ENCODE measurements at places on chromosomes 12 and 14.

DNA sequence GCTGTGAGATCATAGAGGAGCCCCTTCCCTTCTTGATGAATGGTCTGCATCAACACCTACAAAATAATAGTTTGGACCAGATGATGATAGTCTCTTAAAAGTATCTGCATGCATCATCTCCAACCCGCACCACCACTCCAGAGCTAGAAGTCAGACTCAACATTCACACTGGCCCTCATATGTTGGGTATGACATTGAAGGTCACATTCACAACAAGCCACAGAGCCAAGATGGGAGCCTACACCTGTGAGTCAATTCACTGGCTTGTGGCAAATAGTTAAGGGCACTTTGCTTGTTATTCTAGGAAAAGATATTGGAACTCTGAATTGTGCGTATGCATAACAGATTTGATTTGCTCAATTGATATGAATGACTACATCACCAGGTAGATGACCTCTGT is 1197.9 kb downstream of the VRK1 start:
- no peak for DNase-seq

GRCh38 chr12:76470028-76470939 is 89.3 kb downstream of the OSBPL8 start:
- peak; percentile 51 for DNase-seq

DNA sequence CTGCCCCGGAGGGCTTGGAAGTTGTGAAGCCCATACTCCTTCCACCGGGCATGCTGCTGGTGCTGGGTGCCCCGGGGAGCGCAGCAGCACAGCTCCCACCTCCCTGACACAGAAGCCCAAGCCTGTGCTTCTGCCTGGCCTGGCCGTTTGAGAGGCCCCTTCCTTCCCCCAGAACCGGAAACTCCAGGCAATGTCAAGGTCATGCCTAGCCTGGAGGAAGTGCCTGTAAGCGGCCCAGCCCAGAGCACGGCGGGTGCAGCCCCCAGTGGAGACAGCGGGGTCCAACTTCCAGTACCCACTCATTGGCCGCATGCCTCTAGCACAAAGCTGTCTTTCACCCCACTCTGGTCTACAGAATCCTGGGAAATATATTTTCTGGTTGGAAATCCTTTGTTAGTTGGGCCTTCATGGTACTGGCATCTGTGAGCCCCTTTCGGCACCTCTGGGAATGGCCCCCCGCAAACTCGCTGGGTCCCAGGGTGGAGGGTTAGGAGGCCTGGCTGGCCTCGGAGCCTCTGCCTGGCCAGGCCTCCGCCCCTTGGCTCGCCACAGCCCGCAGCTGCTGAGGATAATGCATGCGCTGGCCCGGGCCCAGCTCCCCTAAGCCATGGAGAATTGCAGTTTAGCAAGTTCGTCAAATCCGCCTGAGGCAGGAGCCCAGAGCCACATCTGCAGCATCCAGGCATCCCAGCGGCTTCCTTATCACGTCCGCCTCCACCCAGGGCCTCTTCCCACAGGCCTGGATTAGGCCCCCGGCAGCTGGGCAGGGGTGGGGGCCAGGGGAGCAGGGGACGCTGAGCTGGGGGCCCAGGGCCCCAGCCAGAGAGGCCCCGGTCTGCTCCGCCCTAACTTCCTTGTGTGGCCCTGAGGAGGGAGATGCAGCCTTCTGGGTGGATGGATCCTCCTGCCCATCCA is 48.9 kb upstream of the DLK1 start:
- DNase-seq: peak; percentile 24

DNA sequence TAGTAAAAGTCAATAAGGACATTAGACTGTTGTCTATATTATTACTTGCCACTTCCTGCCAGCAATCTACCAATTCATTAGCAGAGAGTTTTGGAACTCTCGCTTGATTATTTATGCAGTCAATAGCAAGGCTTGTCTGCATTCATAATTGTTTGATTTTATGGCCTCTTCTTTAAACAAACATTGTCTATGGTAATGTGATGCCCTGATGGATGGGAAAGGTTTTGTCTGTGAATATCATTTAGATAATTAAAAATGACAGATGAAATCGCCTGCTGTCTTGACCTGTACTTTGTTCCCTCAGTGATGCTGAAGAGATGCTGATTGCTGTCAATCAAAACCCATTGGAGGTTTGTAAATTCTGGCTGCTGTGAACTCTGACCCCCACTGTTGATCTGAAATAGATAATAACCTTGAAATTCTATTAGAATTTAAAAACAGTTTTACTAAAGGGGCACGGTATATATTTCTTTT is 455.3 kb downstream of the NPAS3 start:
- DNase-seq: no peak

- DNase-seq: no peak
These were observed 41.8 kb downstream of the ARF6 start for GRCh38 chr14:49934646-49935045.

- peak; percentile 68 for DNase-seq
These were observed 106.8 kb downstream of the ZFC3H1 start for GRCh38 chr12:71556875-71557274.

DNA sequence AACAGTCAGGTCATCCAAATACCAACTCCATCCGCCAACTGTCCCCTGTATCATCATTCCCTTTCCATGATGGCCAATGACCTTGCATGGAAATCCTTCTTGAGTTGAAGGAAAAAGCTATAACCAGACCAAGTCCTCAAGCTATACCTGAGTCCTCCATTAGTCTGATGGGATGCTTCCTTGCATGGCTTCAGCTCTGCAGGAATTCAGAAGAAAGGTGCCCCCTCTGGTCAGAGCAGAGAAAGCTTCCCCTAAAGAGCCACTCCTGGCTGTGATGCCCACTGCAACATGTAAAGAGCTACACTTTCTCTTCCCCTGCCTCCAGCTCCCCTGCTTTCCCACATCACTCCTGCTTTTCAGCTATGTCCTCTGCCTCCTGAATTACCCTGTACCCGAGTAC is 43.1 kb upstream of the FKBP4 start:
- no peak for DNase-seq

DNA sequence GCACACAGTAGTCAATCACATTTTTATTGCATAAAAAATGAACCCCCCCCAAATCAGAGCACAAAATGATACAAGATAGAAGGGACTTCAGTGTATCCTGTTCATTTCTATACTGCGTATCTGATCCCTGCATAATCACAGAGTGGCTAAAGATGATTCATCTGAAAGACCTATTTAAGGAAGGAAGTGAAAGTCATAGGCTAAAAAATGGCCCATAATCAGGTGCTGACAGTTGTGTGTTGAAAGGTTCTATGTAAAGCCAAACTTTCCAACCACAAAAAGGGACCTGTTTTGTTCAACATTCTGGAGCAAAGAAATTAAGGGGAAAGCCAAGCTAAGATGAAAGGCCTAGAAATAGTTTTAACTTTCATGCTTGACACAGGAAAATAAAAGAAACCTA is 147.8 kb upstream of the ATP2B1 start:
- no peak for DNase-seq

DNA sequence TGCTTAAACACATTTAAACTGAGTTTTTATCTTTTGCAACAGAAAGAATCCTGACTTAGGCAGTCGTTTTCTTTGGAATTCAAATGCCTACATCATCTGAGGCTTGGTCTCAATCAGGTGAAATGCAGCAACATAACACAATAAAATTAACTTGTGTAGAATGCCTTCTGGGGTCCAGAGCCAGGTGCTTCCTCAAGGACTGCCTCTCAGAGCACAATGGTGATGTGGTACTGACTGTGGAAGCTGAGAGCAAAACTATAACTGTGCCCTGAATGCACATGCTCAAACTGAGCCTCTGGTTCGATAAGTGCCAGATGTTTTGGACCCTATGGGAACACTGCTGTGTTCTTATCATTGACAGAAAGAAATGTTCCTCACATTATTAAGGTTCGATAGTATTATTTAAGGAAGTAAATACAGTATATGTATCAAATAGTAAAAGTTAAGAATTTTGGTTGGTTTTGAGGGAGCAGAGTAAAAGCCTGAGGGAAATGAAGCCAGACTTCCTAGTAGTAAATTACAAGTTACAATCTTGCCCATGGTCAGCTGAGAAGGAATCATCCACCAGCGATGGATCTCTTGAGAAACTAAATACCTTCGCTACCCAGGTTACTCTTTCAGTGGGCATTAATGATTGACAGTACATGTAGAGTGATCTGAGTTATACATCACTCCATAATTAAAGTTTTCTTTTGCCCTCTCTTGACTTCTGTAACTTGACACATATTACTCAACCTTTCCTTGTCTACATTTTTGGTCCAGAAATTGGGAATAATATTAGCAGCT is 122.9 kb upstream of the ATP2B1 start:
- DNase-seq: no peak

DNA sequence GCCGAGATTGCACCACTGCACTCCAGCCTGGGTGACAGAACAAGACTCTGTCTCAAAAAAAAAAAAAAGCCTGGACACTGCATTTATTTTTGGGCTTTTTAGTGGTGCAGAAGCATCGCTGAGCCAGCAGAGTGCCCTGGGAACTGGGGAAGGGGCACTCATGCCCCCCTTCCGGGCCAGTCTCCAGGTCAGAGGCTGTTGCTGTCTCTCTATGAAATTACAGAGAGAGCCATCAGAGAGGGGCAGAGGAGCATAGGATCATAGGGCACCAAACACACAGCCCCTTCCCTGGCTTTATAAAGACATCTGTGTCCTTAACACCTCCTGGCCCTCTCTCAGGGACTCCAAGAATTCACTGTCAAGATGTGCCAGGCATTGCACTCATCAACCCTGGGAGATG is 195.8 kb downstream of the CALM1 start:
- no peak for DNase-seq

DNA sequence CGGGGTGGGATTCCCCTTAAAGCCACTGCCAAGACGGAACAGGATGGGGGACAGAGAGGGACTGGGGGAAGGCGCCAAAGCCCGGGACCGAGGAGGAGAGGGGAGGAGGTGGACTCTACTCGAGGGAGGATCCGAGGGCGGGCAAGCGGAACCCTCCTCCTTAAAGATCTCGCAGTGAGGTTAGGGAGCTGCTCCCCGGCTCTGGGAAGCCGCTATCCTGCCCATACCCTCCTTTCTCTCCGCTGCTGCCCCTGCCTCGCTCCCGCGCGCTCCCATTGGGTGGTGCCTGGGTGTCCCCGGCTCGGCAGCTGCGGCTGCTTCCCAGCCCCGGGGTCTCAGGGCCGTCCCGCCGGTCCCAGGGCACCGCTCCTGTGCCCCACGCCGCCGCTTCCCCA is 16.4 kb downstream of the KRT18 start:
- DNase-seq: no peak

GRCh38 chr14:106586098-106586704 is 1059.8 kb downstream of the TMEM121 start:
- DNase-seq: no peak

DNA sequence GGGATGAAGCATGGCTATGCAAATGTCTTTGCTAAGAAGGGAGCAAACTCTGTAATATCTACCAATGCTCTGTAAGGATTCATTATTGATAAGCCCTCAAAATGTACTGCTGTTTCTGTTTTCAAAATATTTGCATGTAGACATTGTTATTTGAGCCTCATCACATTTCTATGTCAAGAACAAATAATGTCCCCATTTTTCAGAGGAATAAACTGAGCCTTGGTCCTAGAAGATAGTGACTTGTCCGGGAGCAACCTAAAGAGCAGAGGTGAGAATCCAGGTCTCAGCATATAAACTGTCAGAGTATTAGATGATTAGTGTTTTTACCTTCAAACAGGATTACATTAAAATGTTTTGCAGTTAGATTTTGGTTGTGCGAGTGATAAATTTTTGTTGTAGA is 125.5 kb upstream of the SRRM4 start:
- no peak for DNase-seq

DNA sequence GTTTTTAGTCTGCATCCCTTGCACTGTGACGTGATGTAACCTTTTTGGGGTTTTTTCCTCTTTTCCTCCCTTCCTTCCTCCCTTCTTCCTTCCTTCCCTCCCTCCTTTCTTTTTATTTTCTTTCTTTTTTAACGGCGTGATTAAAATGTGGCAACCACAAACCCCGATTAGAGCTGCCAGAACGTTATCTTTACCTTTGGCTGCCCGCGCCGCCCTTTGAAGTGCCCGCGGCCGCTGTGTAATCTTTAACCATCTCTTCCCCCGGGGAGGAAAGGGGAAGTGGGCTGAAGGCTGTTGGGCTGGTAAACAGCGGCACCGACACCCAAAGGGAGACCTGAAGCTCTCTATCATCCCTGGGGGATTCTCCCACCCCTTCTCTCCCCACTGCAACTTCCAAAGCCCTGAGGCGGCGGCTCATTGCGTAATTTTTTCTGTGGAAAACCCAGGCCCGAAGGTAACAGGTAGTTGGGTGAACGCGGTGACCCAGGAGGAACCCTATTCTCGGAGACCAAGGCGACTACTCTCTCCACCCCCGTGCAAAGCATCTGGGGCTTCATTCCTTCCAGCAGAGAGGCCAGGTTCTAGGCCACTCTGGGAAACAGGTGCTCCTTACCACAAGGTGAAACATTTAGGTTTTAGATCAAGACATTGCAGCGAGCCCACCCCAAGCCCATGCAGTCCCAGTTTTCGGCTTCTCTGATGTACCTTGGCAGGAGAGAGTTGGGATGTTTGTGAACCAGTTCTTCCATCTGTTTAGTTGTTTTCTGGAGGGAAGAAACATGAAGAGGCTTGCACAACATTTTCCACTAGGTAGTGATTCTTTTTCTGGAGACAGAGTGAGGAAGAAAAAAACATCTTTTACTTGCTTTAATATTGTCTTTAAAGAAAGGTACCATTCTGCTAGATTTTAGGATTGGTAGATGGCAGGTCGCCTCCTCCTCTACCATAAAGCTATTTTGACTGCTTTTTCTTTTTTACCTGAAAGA is 1.5 kb downstream of the LGR5 start:
- DNase-seq: no peak

DNA sequence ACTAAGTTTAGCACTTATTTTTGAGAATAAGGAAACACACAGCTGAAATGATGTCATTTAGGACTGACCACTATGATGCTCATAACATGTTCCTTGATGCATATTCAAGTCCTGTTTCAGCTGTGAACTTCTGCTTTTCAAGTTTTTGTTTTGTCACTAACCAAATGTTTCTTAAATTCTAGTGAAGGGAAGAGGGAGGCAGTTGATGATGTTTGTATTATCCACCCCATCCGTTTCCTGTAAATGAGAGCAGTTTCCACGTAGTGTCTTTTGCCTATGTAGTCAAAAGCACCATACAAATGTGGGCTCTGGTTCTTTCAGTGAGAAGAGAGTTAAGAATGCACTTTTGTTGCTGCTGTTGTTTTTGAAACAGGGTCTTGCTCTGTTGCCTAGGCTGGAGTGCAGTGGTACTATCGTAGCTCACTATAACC is 491.8 kb downstream of the PCNX1 start:
- no peak for DNase-seq

- DNase-seq: no peak
These were observed 110.9 kb downstream of the PAH start for GRCh38 chr12:102806110-102806509.

DNA sequence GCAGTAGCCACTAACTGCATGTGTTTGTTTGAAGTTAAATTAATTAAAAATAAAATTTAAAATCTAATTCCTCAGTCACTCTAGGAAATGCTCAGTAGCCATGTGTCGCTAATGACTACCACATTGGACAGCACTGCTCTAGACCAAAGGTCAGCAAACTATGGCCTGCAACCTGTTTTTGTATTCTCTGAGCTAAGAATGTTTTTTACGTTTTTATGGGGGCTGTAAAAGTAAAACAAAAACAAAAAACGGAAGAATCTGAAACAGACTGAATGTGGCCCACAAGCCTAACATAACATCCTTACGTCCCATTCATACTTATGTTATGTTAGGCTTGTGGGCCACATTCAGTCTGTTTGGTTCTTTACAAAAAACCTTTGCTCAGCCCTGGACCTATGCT is 57.8 kb downstream of the LIN52 start:
- DNase-seq: no peak
